Naive B cell (primary cell): ENCODE measurements at places on chromosomes 16 and 17.

DNA sequence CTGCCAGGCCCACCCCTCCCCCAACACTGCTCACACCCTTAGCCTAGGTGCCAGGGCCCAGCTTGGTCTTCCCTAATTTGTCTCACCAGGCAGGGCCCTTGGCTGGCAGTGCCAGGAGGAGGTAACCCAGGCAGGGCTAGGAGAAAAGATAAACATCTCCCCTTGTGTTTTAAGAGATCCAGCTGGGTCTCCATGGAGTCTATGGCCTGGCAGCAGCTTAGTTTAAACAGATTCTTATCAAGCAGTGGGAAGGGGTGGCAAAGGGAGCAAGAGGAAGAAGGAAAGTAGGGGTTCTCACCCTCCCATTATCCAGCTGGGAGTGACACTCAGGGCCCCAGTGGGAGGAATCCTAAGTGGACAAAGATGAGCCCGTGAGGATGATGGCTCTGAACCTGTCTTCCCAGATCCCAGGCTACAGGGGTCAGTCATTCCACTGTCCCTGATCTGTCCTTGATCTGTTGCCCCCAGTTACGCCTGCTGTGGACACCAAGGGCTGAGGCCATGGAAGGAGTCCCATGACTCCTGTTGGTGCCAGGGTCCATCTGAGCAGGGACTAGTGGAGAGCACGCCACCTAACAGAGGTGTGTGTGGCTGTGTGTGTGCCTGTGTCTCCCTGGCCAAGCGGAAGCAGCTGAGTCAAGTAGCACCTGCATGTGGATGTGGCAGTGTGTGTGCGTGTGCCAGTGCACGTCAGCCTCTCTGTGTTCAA is 47.4 kb upstream of the MEIOC start:
- peaks cover under 1% of the 10 kb centered on the region for H3K4me1 ChIP-seq
- no peak for DNase-seq
- H3K27ac ChIP-seq, result no peak overlapping the region

GRCh38 chr17:1960545-1960912 is 64.6 kb downstream of the RTN4RL1 start:
- H3K36me3 ChIP-seq, result no peaks in the 10 kb centered on the region
- no peak overlapping the region for H3K4me3 ChIP-seq
- H3K27ac ChIP-seq, result no peak overlapping the region
- no peaks in the 10 kb centered on the region for H3K27me3 ChIP-seq
- no peaks in the 10 kb centered on the region for H3K4me1 ChIP-seq
- no peak for DNase-seq

DNA sequence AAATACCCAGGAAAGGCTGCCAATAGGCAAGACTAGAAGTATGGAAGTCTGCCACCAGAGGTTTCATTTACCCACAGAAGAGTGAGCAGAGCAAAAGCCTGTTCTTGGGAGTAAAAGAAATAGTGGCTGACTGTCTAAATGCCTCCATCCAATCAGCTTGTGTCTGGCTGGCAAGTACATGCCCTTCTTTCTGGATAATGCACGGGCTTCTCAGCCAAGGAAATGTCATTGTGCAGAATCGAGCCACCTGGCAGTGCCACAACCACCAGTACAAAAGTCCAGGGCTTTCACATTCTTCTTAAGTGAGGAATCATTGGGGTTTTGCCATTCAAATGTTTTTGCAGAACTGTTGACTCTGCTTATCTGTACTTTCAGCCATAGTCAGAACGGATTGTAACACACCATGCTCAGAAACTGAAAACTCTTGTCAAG is 10.1 kb upstream of the ERCC4 start:
- no peak for DNase-seq
- H3K4me3 ChIP-seq, result no peak overlapping the region
- peaks cover 10% of the 10 kb centered on the region for H3K4me1 ChIP-seq
- no peaks in the 10 kb centered on the region for H3K36me3 ChIP-seq
- H3K27ac ChIP-seq, result no peak overlapping the region

DNA sequence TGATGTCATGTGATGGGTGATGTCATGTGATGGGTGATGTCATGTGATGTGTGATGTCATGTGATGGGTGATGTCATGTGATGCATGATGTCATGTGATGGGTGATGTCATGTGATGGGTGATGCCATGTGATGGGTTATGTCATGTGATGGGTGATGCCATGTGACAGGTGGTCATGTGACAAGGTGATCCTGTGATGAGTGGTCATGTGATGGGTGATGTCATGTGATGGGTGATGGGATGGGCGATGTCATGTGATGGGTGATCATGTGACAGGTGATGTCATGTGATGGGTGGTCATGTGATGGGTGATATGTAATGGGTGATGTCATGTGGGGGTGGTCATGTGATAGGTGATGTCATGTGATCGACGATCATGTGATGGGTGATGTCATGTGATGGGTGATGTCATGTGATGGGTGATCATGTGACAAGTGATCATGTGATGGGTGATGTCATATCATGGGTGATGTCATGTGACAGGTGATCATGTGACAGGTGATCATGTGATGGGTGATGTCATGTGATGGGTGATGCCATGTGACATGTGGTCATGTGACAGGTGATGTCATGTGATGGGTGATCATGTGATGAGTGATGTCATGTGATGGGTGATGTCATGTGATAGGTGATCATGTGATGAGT is 17.2 kb downstream of the CD300LB start:
- peaks cover 13% of the 10 kb centered on the region for H3K36me3 ChIP-seq
- DNase-seq, result peak; percentile 59
- H3K27me3 ChIP-seq, result peaks cover 21% of the 10 kb centered on the region
- peaks cover 25% of the 10 kb centered on the region for H3K4me1 ChIP-seq
- H3K4me3 ChIP-seq, result peak overlapping the region; percentile 30

GRCh38 chr17:17141860-17142552 is 64.1 kb downstream of the PLD6 start:
- no peaks in the 10 kb centered on the region for H3K27me3 ChIP-seq
- DNase-seq, result no peak
- peaks cover 3% of the 10 kb centered on the region for H3K4me1 ChIP-seq
- peaks cover 14% of the 10 kb centered on the region for H3K36me3 ChIP-seq
- no peak overlapping the region for H3K27ac ChIP-seq

DNA sequence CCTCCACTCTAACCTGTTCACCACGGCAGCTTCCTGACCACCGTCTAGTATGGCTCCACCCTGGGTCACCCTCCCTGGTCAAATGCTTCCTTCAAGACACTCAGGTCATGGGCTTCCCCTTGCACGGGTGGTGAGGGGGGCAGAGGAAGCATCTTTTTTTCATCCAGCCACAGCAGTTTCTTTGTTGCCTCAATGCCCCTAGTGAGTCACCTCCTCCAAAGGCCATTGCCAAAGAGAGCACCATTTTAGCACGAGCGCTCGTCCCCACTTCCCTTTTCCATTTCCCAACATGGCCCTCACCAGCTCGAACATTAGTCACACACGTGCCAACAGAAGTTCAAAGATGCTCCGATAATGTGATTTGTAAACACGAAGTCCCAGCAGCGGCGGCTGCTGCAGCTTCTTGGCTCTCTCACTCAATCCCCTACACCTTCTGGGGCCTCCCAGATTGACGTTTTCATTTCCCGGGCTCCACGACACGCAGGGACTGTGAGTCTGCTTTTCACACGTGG is 134.6 kb downstream of the GAS7 start:
- DNase-seq, result no peak
- H3K4me3 ChIP-seq, result no peak overlapping the region
- peaks cover 9% of the 10 kb centered on the region for H3K36me3 ChIP-seq
- H3K27ac ChIP-seq, result peak overlapping the region; percentile 59
- H3K4me1 ChIP-seq, result peaks cover 34% of the 10 kb centered on the region

DNA sequence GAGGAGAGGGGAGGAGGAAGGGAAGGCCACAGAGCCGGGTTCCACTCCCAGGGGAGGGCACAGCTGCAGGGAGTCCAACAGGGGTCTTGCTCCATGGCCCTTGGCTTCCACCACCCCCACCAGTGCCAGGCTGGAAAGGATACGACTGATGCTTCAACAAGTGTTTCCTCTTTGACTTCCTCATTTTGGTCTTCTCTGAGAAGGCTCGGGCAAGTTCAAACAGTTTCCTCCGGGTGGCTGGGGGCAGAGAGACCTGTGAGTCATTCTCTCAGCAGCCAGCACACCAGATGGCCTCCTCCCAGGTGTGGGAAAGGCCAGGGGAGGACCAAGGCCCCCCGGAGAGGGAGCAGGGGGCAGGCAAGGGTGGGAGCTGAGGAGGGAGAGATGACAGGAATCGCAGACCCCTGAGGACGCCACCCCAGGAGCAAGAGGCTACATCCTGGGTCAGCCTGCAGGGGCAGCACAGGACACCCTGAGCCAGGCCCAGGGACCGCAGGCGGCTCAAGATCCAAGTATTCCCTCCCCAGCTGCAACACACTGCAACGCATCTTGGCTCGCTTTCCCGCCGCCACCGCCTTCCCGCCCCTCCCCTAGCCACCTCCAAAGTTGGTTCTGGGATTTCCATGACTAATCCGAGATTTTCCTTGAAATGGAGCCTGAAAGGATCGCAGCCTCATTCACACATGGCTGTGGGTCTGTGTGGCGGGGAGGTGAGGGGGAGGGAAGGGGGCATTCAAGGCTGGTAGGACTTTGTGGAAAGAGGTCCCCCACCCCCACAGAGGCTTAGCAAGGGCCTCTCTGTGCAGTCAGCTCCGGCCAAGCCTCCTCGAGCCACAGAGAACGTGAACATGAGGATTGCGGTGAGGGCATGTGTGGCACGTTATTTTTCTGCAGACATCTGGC is 18.4 kb upstream of the MRPS23 start:
- H3K4me3 ChIP-seq, result peak overlapping the region; percentile 79
- peaks cover 30% of the 10 kb centered on the region for H3K4me1 ChIP-seq
- H3K36me3 ChIP-seq, result no peaks in the 10 kb centered on the region
- H3K27me3 ChIP-seq, result peaks cover 25% of the 10 kb centered on the region
- DNase-seq, result peak; percentile 70

- peaks cover 22% of the 10 kb centered on the region for H3K27me3 ChIP-seq
- H3K4me3 ChIP-seq, result no peak overlapping the region
- DNase-seq, result no peak
- no peaks in the 10 kb centered on the region for H3K36me3 ChIP-seq
These were observed 46.5 kb upstream of the SLC47A1 start for GRCh38 chr17:19487024-19487600.

GRCh38 chr17:56672195-56672594 is 78.7 kb downstream of the NOG start:
- H3K36me3 ChIP-seq, result peaks cover 8% of the 10 kb centered on the region
- peaks cover 23% of the 10 kb centered on the region for H3K27me3 ChIP-seq
- H3K4me1 ChIP-seq, result no peaks in the 10 kb centered on the region
- no peak overlapping the region for H3K27ac ChIP-seq
- DNase-seq, result no peak

- no peaks in the 10 kb centered on the region for H3K4me1 ChIP-seq
- H3K27me3 ChIP-seq, result peaks cover 9% of the 10 kb centered on the region
- no peak overlapping the region for H3K4me3 ChIP-seq
- no peaks in the 10 kb centered on the region for H3K36me3 ChIP-seq
- H3K27ac ChIP-seq, result no peak overlapping the region
These were observed 53.3 kb upstream of the KDM6B start for GRCh38 chr17:7780736-7781135.

DNA sequence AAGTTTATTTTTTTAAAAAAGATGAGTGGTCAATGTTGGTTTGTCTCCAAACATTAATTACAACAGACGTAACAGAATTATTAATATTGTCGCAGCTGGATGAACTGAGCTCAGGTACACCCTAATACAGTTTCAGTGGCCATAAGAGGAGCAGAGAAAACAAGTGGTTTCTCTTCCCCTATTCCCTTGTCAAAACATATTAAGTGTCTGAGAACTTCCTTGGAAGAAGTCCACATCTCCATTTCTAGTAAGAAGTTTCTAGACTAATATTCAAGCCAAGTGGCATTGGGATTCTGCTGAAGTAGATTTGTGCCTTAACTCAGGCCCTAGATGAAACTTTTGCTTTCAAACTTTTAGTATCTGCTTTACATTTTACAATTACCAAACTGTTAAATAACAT is 47.7 kb downstream of the GNA13 start:
- H3K4me1 ChIP-seq, result peaks cover 74% of the 10 kb centered on the region
- H3K36me3 ChIP-seq, result peaks cover 9% of the 10 kb centered on the region
- no peak for DNase-seq
- no peaks in the 10 kb centered on the region for H3K27me3 ChIP-seq
- peak overlapping the region; percentile 63 for H3K27ac ChIP-seq

GRCh38 chr16:10266809-10267208 is 84.6 kb upstream of the GRIN2A start:
- DNase-seq, result no peak
- H3K27ac ChIP-seq, result peak overlapping the region; percentile 58
- no peaks in the 10 kb centered on the region for H3K36me3 ChIP-seq
- peaks cover 8% of the 10 kb centered on the region for H3K4me1 ChIP-seq

DNA sequence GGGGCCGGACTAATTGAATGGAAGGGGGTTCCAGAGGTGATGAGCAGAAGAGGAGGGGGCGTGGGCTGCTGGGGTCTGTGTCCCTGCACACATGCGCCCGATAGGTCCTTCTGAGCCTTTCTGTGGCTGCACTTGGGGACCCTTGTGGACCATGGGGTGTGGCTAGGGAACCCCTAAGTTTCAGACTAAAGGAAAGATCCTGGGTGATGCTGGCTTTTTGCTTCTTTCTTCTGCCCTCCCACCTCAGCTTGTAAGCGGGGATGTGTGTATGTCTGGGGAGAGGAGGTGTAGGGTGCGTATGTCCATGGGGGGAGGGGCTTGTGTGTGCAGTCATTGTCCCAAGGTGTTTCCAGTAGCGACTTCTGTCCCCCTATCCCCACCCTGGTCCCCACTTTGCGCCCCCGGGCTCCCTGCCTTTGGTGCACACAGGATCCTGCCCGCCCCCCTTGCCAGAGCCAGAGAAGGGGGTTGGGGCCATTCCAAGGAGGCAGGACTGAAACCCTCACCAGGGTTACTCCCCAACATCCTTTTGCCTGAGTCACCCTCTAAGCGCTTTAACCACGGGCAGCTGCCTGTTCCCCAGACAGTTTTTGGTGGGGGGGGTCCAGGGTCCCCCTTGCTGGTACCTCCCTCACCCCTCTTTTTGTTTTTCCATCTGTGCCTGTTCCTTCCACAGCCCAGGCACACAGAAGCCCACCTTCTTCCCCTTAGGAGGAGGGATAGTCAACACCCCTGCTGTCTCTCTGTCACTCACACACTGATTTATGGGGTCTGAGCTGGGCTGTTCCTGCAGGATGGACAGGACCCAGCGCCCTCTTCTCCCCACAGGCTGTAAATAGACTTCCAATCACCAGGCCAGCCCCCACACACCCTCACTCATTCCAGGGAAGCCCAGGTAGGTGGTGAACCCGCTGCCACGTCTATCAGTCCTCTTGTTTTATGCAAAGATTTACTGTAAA is 83.2 kb downstream of the ARHGAP23 start:
- no peak overlapping the region for H3K27ac ChIP-seq
- peak overlapping the region; percentile 59 for H3K4me3 ChIP-seq
- peaks cover 16% of the 10 kb centered on the region for H3K36me3 ChIP-seq
- no peak for DNase-seq

DNA sequence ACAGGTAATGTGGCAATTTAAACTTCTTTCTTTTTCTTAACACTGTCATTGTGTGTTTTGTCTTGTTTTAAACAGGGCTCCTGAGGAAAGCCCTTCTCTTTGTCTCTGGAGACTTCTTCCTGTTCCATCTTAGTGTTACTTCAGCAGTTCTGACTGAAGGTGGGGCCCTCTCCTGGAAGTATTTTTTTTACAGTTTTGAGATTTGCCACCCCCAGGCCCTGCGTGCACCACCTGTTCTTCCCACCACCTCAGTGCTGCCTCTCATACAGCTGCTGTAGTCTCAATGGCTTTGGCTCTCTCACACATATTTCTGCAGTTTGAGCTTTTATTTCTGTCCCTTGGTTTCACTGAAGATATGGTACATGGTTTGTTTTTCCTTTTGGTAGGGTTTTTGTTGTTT is 52.5 kb upstream of the ALDH3A1 start:
- H3K4me1 ChIP-seq, result no peaks in the 10 kb centered on the region
- no peaks in the 10 kb centered on the region for H3K27me3 ChIP-seq
- H3K27ac ChIP-seq, result no peak overlapping the region
- DNase-seq, result no peak
- H3K4me3 ChIP-seq, result no peak overlapping the region
